ENCODE measurements at places on chromosomes 1 and 21.
A peak's percentile ranks its signal among the peaks of the same experiment; 100 is the strongest.

GRCh38 chr1:192545896-192546521 lies 29.6 kb upstream of the RGS1 start:
- H3K27ac ChIP-seq, result peak overlapping the region; percentile 56
- H3K4me1 ChIP-seq, result peaks cover 51% of the 10 kb centered on the region
- no peak for DNase-seq
- H3K4me3 ChIP-seq, result peak overlapping the region; percentile 14
- H3K36me3 ChIP-seq, result no peaks in the 10 kb centered on the region
- H3K27me3 ChIP-seq, result no peaks in the 10 kb centered on the region

DNA sequence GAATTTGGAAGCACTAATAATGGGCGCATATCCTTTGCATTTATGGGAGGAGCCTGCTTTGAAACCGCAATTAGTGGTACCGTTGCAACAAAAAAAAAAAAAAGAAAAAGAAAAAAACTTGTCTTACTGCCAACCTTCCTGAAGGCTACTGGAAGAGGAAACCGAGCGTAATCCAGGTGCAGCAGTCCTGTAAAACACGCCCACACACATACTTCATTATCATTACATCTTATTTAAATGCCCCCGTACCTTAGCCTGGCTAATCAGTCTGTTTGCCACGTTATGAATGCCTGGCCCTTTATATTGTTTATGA lies 686 bp upstream of the ZNF281 start:
- H3K27ac ChIP-seq, result peak overlapping the region; percentile 95
- no peak for DNase-seq
- H3K27me3 ChIP-seq, result peaks cover 9% of the 10 kb centered on the region

- H3K36me3 ChIP-seq, result no peaks in the 10 kb centered on the region
- H3K27me3 ChIP-seq, result peaks cover 28% of the 10 kb centered on the region
- H3K4me3 ChIP-seq, result no peak overlapping the region
- DNase-seq, result no peak
- H3K27ac ChIP-seq, result no peak overlapping the region
- H3K4me1 ChIP-seq, result no peaks in the 10 kb centered on the region
Measured at GRCh38 chr1:93992190-93992589, 83.0 kb upstream of the GCLM start.

- H3K36me3 ChIP-seq, result peaks cover 46% of the 10 kb centered on the region
- no peaks in the 10 kb centered on the region for H3K27me3 ChIP-seq
- no peak for DNase-seq
- H3K27ac ChIP-seq, result no peak overlapping the region
Measured at GRCh38 chr1:52059321-52059720, 3.2 kb downstream of the BTF3L4 start.

- peak overlapping the region; percentile 28 for H3K4me3 ChIP-seq
- DNase-seq, result no peak
- peaks cover 69% of the 10 kb centered on the region for H3K36me3 ChIP-seq
- H3K27ac ChIP-seq, result peak overlapping the region; percentile 87
Measured at GRCh38 chr21:14487490-14488432, 58.4 kb downstream of the SAMSN1 start.

DNA sequence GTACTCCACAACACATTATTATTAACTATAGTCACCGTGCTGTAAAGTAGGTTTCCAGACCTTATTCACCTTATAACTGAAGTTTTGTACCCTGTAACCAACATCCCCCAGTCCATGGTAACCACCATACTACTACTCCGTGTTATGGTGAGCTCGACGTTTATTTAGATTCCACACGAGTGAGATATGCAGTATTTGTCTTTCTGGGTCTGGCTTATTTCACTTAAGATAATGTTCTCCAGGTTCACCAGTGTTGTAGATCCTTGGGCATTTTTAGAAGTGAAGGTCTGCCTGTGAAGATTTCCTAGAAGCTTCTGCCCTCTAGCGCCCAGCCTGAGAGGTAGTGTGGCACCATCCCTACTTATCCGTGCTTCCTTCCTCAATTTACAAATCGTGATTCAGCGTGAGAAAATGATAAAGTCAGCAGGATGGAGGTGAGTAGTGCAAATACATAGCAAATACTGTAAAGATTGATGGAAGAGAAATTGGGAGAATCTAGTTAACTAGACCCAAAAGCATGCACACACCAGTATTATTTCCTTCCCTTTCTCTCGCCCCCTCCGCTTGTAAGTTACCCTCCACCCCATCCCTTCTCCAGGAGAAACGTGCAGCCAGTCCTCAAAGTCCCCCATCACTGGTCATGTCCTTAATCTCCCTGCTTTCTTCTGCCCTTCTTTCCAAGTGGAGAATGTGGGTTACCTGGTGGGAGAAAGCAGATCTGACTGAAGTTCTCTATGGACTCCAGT lies 36.0 kb upstream of the DISC1 start:
- DNase-seq, result peak; percentile 81
- H3K27me3 ChIP-seq, result peaks cover 3% of the 10 kb centered on the region
- H3K36me3 ChIP-seq, result no peaks in the 10 kb centered on the region
- peaks cover 10% of the 10 kb centered on the region for H3K4me1 ChIP-seq

GRCh38 chr1:158353303-158354075 lies at the start of gene CD1E:
Gene CD1E, plus strand, starts transcription at chr1:158353894. Its CDS starts 95 bp downstream, at chr1:158353989.
- peaks cover 2% of the 10 kb centered on the region for H3K4me1 ChIP-seq
- no peaks in the 10 kb centered on the region for H3K36me3 ChIP-seq
- H3K4me3 ChIP-seq, result no peak within 1 kb of the TSS
- no peak for DNase-seq
- H3K27me3 ChIP-seq, result peaks cover 15% of the 10 kb centered on the region

- H3K4me3 ChIP-seq, result no peak overlapping the region
- peaks cover 12% of the 10 kb centered on the region for H3K36me3 ChIP-seq
- H3K27ac ChIP-seq, result no peak overlapping the region
- H3K4me1 ChIP-seq, result peaks cover 40% of the 10 kb centered on the region
- H3K27me3 ChIP-seq, result no peaks in the 10 kb centered on the region
- DNase-seq, result peak; percentile 53
Measured at GRCh38 chr1:92949937-92950817, 11.1 kb downstream of the DIPK1A start.

DNA sequence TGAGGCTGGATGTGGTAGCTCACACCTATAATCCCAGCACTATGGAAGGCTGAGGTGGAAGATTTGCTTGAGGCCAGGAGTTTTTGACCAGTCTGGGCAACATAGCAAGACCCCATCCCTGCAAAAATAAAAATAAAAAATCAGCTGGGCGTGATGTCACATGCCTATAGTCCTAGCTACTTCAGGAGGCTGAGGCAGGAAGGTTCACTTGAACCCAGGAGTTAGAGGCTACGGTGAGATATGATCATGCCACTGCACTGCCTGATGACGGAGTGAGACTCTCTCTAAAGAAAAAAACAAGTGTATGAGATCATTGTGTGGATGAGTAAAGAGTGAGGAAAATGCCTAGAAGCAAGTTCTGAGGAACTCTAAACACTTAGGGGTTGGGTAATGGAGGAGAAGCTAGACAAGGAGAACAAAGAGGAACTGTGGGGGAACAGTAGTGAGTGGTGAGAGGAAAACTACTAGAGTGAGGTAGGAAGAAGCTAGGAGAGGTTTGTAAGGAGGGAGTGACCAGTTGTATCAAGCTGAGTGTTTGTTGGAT lies 17.0 kb downstream of the CLIC4 start:
- no peak overlapping the region for H3K4me3 ChIP-seq
- no peak for DNase-seq
- H3K27me3 ChIP-seq, result no peaks in the 10 kb centered on the region
- H3K4me1 ChIP-seq, result peaks cover 6% of the 10 kb centered on the region

- no peaks in the 10 kb centered on the region for H3K4me1 ChIP-seq
- H3K27me3 ChIP-seq, result peaks cover 4% of the 10 kb centered on the region
- H3K36me3 ChIP-seq, result no peaks in the 10 kb centered on the region
- H3K27ac ChIP-seq, result no peak overlapping the region
Measured at GRCh38 chr1:48908606-48909005, 131.9 kb upstream of the BEND5 start.

DNA sequence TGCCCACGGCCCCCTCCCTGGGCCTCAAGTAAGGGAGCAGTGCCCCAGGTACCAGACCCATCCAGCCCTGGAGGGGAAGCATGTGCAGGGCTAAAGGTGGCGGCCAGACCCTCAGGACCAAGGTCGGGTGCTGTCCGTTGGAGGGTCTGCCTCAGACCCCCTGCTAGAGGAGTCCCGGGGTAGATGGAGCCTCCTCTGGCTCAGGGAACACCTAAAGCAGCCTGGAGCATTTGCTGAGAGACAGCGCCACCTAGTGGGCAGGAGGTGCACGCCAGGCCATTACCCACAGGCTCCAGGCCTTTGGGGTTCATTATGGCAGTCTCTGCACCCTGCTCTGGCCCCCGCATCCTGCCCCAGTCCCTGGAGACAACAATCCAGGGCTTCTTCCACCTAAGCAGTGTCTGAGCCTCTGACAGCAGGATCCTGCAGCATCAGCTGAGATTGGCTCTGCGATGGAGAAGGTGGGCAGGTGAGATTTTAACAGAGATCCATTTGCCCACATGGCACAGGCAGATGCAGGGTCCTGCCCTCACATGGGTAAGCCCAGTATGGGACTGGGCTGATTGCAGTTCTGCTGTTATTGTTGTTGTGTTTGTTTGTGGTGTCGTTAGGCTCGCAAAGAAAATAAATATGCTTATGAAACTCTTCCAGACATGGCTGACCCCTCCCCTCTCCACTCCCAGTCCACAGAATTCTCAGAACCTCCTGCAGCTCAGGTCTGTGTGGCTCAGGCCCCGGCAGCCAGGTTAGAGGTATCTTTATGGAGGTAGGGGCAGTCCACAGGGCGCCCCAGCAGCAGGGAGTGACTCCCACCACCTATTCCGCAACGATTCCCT lies 42.4 kb downstream of the CTNNBIP1 start:
- no peaks in the 10 kb centered on the region for H3K36me3 ChIP-seq
- peak; percentile 96 for DNase-seq
- no peak overlapping the region for H3K27ac ChIP-seq
- H3K4me3 ChIP-seq, result no peak overlapping the region

- H3K4me1 ChIP-seq, result peaks cover 13% of the 10 kb centered on the region
- no peaks in the 10 kb centered on the region for H3K27me3 ChIP-seq
- peaks cover 11% of the 10 kb centered on the region for H3K36me3 ChIP-seq
- peak; percentile 39 for DNase-seq
- H3K27ac ChIP-seq, result no peak within 1 kb of the TSS
Measured at GRCh38 chr1:169630006-169630405, at the start of gene SELP. Gene SELP, minus strand, starts transcription at chr1:169630124. Its CDS starts 50 bp downstream, at chr1:169630074.

GRCh38 chr1:44672254-44672955 lies 1.9 kb downstream of the TMEM53 start:
- H3K27ac ChIP-seq, result peak overlapping the region; percentile 66
- peaks cover 28% of the 10 kb centered on the region for H3K4me1 ChIP-seq
- no peaks in the 10 kb centered on the region for H3K27me3 ChIP-seq
- H3K36me3 ChIP-seq, result peaks cover 3% of the 10 kb centered on the region

- H3K4me3 ChIP-seq, result no peak overlapping the region
- no peak overlapping the region for H3K27ac ChIP-seq
- H3K4me1 ChIP-seq, result no peaks in the 10 kb centered on the region
- no peak for DNase-seq
- no peaks in the 10 kb centered on the region for H3K27me3 ChIP-seq
Measured at GRCh38 chr1:243294723-243295121, 38.9 kb downstream of the SDCCAG8 start.

DNA sequence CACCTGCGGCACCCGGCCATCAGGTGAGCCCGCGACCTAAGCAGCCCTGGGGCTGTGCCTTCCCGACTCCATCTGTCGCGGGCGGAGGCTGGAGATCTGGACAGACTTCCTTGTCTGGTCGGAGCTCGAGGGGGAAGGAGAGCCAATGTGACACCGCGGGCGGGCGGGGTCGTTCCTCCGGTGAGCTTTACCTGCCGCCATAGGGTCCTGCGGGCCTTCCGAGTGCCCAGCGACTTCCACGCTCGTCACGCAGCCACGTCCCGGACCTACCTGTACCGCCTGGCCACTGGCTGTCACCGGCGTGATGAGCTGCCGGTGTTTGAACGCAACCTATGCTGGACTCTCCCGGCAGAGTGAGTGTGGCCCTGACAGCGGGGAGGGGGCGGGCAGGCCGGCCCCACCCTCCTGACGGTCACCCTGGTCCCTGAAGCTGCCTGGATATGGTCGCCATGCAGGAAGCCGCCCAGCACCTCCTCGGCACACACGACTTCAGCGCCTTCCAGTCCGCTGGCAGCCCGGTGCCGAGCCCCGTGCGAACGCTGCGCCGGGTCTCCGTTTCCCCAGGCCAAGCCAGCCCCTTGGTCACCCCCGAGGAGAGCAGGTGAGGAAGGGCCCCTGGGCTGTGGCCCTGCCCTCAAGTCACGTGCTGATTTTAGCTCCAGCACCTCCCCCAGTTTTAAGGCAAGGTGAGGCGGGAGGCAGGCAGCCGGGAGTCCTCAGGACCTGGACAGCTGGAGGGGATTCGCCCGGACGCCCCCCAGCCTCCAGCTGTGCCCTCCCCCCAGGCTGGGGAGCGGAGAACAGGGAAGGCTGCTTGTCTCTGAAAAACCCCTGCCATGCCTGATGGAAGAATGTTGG lies 1.1 kb downstream of the PUSL1 start:
- peaks cover 16% of the 10 kb centered on the region for H3K36me3 ChIP-seq
- H3K27me3 ChIP-seq, result no peaks in the 10 kb centered on the region

- no peak for DNase-seq
- H3K4me1 ChIP-seq, result peaks cover 11% of the 10 kb centered on the region
- H3K36me3 ChIP-seq, result peaks cover 17% of the 10 kb centered on the region
- H3K27ac ChIP-seq, result peak overlapping the region; percentile 11
Measured at GRCh38 chr1:37560401-37561132, 3.8 kb downstream of the DNALI1 start.

DNA sequence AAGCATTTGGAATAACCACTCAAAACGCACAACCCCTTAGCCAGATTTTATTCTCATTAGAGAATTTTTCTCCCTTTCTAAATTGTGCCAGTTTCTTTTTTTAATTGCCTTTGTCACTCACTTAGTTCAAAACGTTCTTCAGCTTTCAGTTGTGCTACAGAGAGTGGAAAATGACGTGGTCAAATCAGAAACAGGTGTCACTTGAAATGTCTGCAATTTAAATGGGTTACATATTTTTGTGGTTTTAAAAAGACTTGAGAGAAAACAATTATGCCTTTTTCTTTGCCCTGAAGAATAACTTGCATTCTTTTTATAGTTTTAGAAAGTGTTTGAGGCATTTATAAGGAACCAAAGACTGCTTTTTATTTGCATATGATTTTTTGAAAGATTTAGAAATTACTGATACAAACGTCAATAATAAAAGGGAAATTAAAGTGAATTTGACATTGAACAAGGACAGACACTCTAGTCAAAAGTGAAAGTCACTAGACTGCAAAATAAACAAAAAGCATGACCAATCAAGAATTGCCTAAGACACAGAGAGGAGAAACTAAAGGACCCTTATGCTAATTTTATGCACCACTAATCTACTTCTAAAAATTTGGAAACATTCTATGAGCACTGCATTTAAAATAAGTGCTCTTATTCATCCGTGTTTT lies 191.0 kb downstream of the TPR start:
- no peak overlapping the region for H3K27ac ChIP-seq
- H3K36me3 ChIP-seq, result no peaks in the 10 kb centered on the region
- peaks cover 20% of the 10 kb centered on the region for H3K27me3 ChIP-seq
- H3K4me3 ChIP-seq, result no peak overlapping the region

GRCh38 chr1:240608707-240609106 lies 3.2 kb downstream of the GREM2 start:
- H3K27me3 ChIP-seq, result peaks cover 42% of the 10 kb centered on the region
- H3K4me3 ChIP-seq, result no peak overlapping the region
- no peak overlapping the region for H3K27ac ChIP-seq
- DNase-seq, result no peak
- no peaks in the 10 kb centered on the region for H3K36me3 ChIP-seq

- DNase-seq, result no peak
- no peaks in the 10 kb centered on the region for H3K36me3 ChIP-seq
- H3K4me1 ChIP-seq, result peaks cover 2% of the 10 kb centered on the region
- H3K27ac ChIP-seq, result no peak overlapping the region
- no peak overlapping the region for H3K4me3 ChIP-seq
Measured at GRCh38 chr1:162629651-162630050, 2.6 kb upstream of the DDR2 start.
